ENCODE measurements at places on chromosomes 16 and 17.

GRCh38 chr17:12318571-12319266 is 298.0 kb downstream of the MAP2K4 start:
- no peak for DNase-seq

DNA sequence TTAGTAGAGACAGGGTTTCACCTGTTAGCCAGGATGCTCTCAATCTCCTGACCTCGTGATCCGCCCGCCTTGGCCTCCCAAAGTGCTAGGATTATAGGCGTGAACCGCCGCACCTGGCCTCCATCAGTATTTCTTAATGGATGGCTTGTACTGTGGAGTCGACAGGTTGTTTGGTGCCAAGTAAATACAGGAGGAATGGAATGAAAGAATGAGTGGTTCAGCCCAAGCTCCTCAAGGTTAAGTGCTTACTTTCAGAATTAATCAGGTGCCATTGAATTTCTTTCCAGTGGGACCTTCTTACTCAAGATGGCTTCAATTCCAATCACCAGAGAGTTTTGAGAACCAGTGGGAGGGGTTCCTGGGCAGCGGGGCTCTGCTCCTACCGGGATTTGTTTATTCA is 25.0 kb downstream of the ALOX15 start:
- DNase-seq: no peak

DNA sequence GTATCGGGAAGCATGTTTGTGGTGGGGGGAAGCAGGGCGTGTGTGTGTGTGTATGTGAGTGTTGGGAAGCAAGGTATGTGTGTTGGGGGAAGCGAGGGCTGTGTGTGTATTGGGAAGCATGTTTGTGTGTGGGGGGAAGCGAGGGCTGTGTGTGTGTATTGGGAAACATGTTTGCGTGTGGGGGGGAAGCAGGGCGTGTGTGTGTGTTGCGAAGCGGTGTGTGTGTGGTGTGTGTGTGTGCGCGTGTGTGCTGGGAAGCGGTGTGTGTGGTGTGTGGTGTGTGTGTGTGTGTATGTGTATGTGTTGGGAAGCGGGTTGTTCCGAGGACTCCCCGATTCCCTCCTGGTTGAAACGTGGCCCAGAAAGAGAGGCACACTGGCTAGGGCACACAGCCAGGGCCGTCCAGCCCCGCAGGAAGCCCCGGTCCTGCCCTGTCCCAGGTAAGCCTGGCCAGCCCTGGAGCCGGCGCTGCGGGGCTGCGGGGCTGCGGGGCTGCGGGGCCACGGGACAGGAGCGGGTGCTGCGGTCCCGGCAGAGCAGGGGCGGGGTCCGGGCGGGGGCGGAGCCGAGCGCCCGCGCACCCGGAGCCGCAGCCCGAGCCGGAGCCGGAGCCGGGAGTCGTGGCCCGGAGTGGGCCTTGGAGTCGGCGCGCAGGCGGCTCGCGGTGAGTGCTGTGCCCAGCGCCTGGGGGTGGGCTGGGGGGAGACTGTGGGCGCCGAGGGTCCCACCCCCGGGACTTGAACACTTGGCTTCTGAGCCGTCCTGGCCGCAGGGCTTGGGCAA is at the start of gene NOD2:
TSS of gene NOD2 (plus strand) at position 608 of the 783 bp plus-strand sequence. CDS start 5,890 bp downstream, outside the sequence.
- no peak for DNase-seq

- DNase-seq: no peak
Measured at GRCh38 chr16:73124665-73125375, 76.9 kb upstream of the ZFHX3 start.

DNA sequence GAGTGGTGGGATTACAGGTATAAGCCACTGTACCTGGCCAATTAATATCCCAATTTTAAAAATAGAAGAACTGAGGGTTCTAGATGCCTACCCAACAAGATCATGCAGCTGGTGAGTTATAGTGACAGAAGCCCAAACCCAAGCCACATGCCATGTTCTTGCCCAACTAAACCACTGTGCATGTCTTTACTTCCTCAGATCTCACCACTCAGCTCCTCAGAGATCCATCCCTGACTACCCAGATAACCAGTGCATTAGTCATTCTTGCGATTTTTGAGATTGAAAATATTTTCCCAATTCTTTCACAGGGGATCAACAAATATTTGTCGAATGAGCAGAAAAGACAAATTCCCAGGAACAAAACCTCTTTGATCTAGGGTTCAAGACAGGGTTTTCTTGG is 303.1 kb downstream of the CBLN1 start:
- no peak for DNase-seq

DNA sequence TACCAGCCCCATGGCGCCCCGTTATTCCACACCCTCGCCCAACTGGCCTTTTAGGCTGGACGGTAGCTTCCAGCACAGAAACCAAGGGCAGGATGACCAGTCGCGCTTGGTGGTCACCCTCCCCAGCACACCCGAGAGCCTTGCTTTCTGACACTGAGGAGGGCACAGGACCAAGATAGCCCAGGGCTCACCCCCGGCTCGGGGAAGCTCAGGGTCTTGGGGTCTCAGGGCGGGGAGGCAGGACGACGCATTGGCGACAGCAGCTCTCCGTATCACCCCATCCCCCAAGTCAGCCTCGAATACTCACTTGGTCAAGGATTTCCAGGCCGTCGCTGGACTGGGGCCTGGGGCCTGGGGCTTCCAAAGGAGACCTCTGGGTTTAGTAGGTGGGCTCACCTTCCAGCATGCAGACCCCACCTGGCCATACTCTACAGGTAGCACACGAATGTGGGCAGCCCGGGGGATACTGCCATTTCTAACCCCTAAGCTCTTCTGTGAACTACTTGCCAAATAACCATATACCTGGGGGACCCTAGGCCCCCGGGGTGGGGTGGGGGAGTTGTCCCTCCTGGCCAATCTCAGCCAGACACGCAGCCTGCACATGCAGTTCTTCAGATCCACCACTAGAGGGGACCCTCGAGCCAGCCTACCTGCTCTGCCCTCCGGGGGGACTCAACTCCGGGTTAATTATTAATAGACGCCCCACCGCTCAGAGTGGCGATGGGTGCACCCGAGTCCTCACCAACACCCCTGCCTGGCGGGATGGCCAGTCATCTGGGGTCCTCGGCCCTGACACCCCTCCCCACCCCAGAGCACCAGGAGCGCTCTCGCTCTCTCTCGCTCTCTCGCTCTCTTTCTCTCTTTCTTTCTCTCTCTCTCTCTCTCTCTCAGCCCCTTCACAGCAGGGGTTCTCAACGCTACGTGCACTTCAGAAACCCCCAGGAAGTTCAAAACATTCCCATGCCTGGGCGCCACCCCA is 30.0 kb downstream of the TBC1D16 start:
- peak; percentile 71 for DNase-seq

GRCh38 chr17:75020331-75021110 is 8.1 kb downstream of the MRPL58 start:
- no peak for DNase-seq

GRCh38 chr17:10776381-10776780 is 27.5 kb downstream of the TMEM238L start:
- DNase-seq: no peak

DNA sequence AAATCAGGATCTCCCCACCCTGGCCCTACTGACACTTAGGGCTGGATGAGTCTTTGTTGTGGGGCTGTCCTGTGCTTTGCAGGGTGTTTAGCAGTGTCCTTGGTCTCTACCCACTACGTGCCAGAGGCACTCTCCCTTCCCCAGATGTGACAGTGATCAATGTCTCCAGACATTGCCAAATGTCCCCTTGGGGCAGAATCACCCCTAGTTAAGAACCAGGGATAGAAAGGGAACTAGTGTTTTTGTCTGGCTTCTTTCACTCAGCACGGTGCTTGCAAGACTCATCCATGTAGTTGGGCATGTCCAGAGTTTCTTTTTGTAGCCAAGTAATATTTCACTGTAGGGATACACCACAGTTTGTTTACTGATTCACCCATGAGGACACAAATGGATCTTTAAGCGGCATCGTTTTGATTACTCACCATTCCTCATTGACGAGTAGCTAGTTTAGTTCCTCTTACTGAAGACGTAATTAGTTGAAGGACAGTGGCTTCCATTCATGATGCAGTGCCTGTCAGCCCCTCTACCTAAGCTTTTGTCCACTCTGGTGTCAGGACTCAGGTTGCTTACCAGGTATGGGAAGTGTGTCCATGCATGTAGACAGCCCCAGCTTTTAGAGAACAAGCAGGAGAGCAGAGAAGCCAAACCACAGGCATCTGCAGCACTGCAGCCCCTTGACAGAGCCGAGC is 26.0 kb upstream of the ITGB4 start:
- no peak for DNase-seq

DNA sequence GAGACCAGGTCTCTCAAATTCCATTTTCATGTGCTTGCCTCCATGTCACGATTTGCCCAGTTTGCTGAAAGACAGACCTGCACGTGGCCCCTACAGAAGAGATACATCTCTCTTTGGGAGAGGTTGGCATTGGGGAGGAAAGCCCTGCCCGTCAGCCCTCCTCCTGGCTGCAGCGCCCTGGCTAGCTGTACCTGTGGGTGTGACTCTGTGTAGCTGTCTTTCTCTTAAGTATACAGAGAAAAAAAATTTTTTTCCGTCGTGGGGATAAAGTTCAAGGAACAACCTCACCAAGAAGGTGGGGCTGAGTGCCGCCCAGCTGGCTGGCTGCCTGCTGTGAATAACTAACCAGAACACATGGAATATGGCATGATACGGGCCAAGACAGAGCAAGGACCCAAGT is 26.5 kb downstream of the TMEM98 start:
- DNase-seq: no peak
